ENCODE measurements at places on chromosomes 12 and 14. TPM values are rescaled to one million over a fixed set of nuclear protein-coding genes. Genes with fewer than 3 reads are reported as not detected.

- H3K4me1 ChIP-seq, result peaks cover 23% of the 10 kb centered on the region
- peak; percentile 72 for DNase-seq
- no peaks in the 10 kb centered on the region for H3K36me3 ChIP-seq
- no peak overlapping the region for H3K4me3 ChIP-seq
- no peak overlapping the region for H3K27ac ChIP-seq
- H3K27me3 ChIP-seq, result no peaks in the 10 kb centered on the region
Measured at GRCh38 chr14:94036313-94037167, 10.4 kb downstream of the OTUB2 start.

DNA sequence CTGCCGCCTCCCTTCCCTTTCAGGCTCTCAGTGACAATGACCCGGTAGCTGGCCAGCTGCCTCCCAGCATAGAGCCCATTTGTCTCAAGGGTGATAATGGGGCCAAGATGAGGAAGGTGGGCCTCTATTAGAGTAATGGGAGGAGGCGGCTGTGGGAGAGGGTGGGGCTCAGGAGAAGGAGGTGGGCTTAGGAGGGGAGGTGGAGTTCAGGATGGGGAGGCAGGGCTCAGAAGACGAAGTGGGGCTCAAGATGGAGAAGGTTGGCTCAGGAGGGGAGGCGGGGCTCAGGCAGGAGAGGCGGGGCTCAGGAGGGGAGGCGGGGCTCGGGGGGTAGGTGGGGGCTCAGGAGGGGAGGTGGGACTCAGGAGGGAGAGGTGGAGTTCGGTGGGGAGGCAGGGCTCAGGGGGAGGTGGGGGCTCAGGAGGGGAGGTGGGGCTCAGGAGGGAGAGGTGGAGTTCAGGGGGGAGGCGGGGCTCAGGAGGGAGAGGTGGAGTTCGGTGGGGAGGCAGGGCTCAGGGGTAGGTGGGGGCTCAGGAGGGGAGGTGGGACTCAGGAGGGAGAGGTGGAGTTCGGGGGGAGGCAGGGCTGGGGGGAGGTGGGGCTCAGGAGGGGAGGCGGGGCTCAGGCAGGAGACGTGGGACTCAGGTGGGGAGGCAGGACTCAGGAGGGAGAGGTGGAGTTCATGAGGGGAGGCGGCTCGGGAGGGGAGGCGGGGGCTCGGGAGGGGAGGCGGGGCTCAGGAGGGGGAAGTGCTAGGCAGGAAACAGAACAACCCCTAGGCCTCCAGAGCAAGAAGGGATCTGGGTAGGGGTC lies 36.8 kb downstream of the IQSEC3 start:
- H3K27ac ChIP-seq, result no peak overlapping the region
- H3K4me1 ChIP-seq, result peaks cover 6% of the 10 kb centered on the region
- no peaks in the 10 kb centered on the region for H3K36me3 ChIP-seq
- H3K27me3 ChIP-seq, result peaks cover 69% of the 10 kb centered on the region

Gene DNAL1
- total RNA-seq, result 15.2 TPM

GRCh38 chr12:63862187-63862968 lies 17.9 kb downstream of the SRGAP1 start:
- peaks cover 14% of the 10 kb centered on the region for H3K4me1 ChIP-seq
- H3K4me3 ChIP-seq, result no peak overlapping the region
- DNase-seq, result no peak
- peak overlapping the region; percentile 18 for H3K27ac ChIP-seq
- no peaks in the 10 kb centered on the region for H3K36me3 ChIP-seq

GRCh38 chr12:79692860-79693577 lies 2.3 kb upstream of the PAWR start:
- H3K27me3 ChIP-seq, result peaks cover 24% of the 10 kb centered on the region
- H3K4me1 ChIP-seq, result peaks cover 30% of the 10 kb centered on the region
- no peak for DNase-seq
- H3K36me3 ChIP-seq, result no peaks in the 10 kb centered on the region
- no peak overlapping the region for H3K27ac ChIP-seq

Gene TOMM20L
- not detected for total RNA-seq

DNA sequence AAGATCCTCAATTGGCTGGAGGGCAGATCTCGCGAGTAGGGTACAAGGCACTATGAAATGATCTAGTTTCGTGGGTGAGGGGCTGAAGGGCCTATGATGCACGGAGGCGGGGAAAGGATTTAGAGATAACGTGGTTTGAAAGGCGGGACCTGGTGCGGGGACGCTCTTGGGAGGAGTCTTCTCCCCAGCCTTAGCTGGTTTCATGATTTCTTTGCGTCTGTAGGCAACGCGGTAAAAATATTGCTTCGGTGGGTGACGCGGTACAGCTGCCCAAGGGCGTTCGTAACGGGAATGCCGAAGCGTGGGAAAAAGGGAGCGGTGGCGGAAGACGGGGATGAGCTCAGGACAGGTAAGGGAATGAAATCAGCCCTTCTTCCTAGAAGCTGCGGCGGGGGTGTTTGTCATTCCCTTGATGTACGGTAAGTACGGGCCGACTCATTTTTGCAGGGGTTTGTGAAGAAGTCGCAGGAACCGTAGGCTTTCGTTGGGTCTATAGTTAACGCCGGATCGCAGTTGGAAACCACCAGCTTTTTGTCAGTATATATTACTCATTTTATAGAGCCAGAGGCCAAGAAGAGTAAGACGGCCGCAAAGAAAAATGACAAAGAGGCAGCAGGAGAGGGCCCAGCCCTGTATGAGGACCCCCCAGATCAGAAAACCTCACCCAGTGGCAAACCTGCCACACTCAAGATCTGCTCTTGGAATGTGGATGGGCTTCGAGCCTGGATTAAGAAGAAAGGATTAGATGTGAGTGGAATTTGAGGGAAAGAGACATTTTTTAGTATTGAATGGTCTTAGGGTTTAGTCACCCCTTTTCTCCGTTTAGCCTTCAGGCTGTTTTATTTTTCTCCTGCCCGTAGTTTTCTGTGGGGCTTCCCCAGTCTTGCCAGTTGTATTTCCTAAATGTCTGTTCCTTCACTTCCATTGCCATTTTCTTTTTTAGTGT lies 602 bp downstream of the APEX1 start:
- H3K27me3 ChIP-seq, result no peaks in the 10 kb centered on the region
- no peak for DNase-seq
- H3K36me3 ChIP-seq, result peaks cover 58% of the 10 kb centered on the region
- H3K4me3 ChIP-seq, result peak overlapping the region; percentile 78

All from left ventricle myocardium inferior (tissue), 1 donor.